HAP-1 (cell line): ENCODE measurements at places on chromosomes 3 and 15.

DNA sequence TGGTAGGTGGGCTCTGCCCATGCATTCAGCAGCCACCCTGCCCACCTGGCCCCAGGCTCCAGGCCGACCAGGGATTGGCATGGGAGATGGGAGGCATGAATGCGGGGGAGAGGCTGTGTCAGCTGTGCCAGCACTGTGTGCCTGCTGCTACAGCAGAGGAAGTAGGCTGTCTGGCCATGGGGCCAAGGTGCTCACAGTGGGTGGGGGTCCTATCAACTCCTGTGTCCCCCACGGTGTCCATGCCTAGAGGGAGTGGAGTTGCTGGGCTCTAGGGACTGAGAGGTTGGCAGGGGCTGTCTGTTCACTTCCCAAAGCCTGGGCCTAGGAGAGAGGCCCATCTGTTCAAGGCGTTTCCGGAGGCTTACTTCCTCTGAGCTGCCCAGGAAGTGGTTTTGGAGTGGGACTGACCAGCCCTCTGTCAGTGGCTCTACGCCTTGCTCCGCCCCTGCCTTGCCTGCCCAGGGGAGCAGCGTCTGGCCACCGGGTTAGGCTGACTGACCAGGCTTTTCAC is 5.8 kb downstream of the PRKCD start:
- no peak for DNase-seq

- no peak for DNase-seq
These were observed 2.6 kb downstream of the LIPC start for GRCh38 chr15:58434334-58434875.

DNA sequence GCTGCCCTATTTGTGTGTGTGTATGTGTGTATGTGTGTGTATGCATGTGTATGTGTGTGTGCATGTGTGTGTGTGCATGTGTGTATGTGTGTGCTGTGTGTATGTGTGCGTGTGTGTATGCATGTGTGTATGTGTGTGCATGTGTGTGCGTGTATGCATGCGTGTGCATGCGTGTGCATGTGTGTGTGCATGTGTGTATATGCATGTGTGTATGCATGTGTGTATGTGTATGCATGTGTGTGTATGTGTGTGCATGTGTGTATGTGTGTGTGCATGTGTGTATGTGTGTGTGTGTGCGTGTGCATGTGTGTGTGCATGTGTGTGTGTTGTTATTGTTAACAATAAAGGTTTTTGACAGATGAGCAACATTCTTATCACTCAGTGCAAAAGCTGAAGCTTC is 110.8 kb upstream of the HES1 start:
- no peak for DNase-seq

GRCh38 chr15:70113304-70113700 is 15.6 kb upstream of the TLE3 start:
- DNase-seq, result no peak

GRCh38 chr3:179072100-179072438 is 460 bp upstream of the ZMAT3 start:
- DNase-seq, result peak; percentile 21

DNA sequence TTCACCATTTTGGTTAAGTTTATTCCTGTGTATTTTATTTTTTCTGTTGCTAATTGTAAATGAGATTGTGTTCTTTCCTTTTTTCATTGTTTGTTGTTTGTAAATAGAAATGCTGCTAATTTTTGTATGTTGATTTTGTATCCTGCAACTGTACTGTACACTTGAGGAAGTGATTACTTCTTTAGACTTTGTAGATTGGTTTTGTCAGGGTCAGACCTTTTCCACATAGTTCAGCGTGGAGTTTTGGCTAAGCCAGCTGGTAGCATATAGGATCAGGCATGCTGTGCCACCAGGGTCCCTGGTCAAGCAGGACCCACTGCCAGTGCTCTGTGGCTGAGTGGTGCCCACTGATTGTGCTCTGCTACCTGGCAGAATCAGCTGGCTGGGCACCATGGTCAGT is 80.1 kb downstream of the CD200 start:
- no peak for DNase-seq

- no peak for DNase-seq
These were observed 18.2 kb downstream of the MRPL3 start for GRCh38 chr3:131484496-131485111.

DNA sequence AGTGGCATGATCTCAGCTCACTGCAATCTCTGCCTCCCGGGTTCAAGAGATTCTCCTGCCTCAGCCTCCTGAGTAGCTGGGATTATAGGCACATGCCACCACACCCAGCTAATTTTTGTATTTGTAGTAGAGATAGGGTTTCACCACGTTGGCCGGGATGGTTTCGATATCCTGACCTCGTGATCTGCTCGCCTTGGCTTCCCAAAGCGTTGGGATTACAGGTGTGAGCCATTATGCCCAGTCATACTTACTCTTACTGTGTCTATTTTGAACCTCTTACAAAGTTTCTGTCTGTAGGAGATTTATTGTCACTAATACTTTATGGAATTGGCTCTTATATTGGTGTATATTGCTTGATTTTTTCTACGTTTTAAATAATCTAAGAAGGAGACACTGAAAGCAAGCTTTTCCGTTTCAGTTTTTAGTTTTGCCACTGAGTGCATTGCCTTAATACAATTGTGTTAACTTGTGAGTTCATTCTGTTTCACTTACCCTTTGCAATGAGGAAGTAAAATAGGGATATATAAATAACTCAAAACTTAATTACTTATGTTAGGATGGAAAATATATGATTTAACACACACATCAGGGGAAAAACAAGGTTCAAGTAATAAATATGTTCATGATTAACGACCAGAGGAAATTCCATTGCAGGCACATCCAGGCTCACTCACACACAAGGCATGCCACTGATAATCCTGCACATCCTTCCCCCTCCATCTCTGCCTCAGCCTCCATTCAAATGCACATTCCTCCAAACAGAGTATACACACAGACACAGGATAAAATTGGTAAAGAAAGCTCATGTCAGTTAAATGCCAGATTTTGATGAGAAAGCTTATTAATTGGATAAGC is 279.3 kb upstream of the RASGRP1 start:
- no peak for DNase-seq

GRCh38 chr3:48456456-48456855 is 9.9 kb downstream of the ATRIP start:
- DNase-seq, result no peak

DNA sequence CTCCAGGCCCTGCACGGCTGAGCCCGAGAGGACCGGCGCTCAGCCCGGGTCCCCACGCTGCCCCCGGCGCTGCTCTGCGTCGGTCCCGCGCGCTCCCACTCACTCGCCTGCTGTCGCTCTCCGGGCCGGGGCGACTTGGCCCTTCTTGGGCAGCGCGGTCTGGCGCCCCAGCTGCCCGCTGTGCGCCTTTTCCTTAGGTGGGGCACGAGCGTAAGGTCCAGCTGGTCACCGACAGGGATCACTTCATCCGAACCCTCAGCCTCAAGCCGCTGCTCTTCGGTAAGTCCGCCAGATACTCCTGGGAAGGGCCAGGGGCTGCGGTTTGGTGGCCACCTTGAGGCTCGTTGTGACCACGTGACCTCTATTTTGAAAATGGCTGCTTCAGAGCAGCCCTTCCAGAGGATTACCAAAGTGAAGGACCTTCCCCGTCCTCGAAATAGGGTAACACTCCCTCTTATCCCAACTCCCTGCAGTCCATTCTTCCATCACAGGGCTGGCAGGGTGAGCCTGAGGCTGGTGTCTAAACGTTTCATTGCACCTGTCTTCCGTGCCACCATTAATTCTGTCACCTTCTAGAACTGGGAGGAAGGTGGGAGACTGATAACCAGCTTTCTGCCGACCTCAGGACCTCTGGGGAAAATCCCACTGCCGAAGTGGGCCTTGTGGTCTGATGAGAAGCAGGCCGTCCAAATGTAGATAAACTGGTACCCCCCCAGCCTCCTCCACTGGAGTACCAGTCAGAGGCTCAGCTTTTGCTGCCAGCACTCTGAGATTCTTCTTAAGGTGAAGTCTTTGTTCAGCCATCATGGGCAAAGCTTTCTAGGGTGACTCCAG is 812 bp downstream of the P4HTM start:
- DNase-seq, result peak; percentile 69

- no peak for DNase-seq
These were observed 127.0 kb downstream of the MBNL1 start for GRCh38 chr3:152395764-152396163.
